ENCODE measurements at places on chromosomes 2 and 18.

DNA sequence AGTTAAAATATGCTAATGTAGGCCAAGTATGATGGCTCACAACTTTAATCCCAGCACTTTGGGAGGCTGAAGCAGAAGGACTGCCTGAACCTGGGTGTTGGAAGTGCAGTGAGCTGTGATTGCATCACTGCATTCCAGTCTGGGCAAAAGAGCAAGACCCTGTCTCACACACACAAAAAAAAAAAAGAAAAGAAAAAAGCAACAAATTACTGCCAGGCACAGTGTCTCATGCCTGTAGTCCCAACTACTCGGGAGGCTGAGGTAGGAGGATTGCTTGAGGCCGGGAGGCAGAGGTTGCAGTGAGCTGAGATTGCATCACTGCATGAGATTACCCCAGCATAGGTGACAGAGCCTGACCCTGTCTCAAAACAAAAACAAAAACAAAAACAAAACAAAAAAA lies 110.6 kb downstream of the PRELID3A start:
- DNase-seq = no peak

- DNase-seq = no peak
Measured at GRCh38 chr2:27888790-27889189, 1.4 kb downstream of the RBKS start.

DNA sequence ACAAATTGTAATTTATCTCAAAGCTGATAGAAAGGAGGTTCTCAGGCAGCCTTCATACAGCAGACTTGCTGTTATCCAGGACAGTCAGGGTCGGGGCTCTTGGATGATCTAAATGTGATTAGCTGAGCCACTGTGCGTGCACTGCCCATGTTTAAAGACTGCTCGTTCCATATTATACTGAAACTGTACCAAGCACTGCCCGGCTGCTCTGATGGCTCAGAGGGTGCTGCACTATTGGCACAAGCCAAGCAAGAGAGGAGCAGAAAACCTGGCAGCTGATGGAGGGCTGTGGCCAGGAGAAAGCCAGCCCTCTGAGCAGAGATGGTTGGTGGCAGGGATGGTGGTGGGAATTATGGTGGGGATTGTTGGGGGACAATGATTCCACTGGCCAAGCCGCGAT lies 63.4 kb downstream of the COL6A3 start:
- DNase-seq = no peak

GRCh38 chr2:32958821-32959220 lies 12.1 kb downstream of the LTBP1 start:
- no peak for DNase-seq

GRCh38 chr2:177072090-177072489 lies 140.5 kb upstream of the HNRNPA3 start:
- DNase-seq = no peak

GRCh38 chr18:35683021-35683420 lies 101.5 kb downstream of the GALNT1 start:
- DNase-seq = no peak

GRCh38 chr2:207223051-207223450 lies 57.3 kb upstream of the KLF7 start:
- no peak for DNase-seq

All from stimulated activated CD8-positive, alpha-beta memory T cell treated with anti-CD3 and anti-CD28 coated beads, Interleukin-4, amount 100 ng/mL, for 1 hour (primary cell).